D721Med (cell line): ENCODE measurements at places on chromosomes 3 and 15.

- DNase-seq: no peak
These were observed 64.6 kb downstream of the EEFSEC start for GRCh38 chr3:128217702-128218547.

DNA sequence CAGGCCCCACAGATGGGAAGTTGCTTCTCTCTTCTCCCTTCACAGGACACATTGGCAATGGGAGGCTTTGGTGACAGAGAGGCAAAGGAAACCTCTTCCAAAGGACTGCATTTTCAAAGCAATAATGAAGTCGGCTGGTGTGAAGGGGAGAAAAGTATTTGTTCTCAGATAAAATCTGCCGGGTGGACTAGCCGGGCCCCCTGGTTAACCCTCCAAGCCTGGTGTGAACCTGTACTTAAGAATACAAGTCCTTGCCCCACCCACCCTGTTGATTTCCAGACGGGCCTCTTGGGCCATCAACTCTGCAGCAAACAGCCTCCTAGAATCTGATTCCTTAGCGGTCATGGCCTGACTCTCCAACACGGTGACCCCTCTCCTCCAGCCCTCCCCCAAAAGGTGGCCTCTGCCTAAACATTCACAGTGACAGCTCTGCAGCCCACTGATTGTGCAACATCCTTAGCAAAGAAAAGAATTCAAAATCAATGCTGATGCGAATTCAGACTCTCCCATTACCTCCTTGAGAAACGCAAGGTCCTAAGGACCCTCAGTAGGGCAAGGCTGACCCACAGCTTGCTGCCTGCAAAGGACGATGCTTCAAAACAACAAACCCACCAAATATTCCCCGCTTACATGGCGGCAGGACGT is 9.9 kb downstream of the TLE3 start:
- DNase-seq: no peak

- no peak for DNase-seq
These were observed 32.9 kb downstream of the ALCAM start for GRCh38 chr3:105399611-105400010.

DNA sequence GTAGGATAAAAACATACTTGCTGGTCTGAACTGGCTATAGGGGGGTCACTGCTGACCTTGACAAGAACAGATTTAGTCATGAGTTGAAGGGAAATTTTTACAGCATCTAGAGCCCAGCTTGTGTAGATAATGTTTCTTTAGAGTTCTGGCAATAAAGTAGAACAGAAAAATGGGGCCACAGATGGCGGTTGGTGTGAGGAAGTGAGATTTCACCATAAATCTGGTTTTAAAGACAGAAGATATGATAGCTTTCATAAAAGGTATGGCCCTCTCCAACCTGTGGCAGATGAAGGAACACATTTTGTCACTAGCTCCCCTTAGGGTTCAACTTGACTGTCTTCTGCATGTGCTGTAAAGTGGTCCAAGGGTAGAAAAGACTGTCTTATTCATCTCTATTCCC is 24.3 kb upstream of the IMPDH2 start:
- DNase-seq: no peak

DNA sequence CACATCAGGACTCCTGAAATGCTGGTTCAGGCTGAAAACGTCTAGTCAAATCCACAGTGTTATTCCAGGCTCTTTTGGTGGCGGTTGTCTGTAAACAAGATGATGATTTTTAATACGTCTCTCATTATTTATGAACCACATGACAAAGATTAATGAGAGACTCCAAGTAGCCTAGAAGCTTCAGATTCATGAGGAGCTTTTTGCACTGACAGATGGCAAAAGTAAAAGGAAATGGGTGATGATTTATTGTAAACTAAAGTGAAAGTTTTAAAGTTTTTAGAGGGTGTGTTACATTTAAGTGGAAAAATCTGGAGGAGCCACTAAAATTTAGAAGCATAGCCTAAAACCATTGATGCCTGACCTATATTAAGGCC is 77.0 kb downstream of the BBX start:
- no peak for DNase-seq

DNA sequence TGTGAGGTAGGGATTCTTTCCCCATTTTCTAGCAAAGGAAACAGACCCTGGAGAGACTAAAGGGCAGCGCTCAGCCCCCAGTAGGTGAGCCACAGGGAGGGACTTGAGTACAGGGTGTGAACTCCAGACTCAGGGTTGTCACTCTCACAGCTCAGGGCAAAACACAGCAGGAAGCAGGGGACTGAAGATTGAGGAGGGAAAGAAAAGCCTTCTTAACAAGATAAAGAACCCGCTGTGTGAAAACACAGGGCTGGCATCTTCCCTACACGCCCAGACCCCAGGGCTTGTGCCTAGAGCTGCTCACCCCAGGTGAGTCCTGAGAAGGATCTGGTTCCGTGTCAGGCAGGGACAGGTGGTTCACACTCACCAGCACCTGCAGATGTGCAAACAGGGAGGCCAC is 59.6 kb downstream of the ABTB1 start:
- DNase-seq: no peak

GRCh38 chr3:100103558-100104441 is 10.5 kb downstream of the FILIP1L start:
- no peak for DNase-seq
